ENCODE measurements at places on chromosomes 7 and 10.
A peak's percentile ranks its signal among the peaks of the same experiment; 100 is the strongest.

DNA sequence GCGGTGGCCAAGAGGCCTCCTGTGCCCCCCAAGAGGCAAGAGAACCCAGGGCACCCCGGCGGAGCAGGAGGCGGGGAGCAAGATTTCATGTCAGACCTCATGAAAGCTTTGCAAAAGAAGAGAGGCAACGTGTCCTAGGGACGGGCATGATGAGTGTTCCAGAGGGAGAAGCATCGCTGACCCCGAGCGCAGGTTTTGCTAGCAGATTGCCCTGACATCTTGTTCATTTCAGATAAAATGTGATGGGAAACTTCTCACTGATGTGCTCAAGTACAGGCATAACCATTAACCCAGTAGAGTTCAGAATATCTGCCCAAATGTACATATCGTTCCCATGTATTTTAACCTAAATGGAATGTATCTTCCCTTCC is 129.2 kb downstream of the APBB1IP start:
- DNase-seq, result no peak

GRCh38 chr7:10560497-10560896 is 413.2 kb upstream of the PHF14 start:
- no peak for DNase-seq

- peak; percentile 77 for DNase-seq
Measured at GRCh38 chr7:127392182-127392565, 334 bp downstream of the ZNF800 start.

- no peak for DNase-seq
Measured at GRCh38 chr7:22201186-22201880, 155.6 kb downstream of the RAPGEF5 start.

GRCh38 chr10:93039721-93040120 is 20.9 kb upstream of the CYP26C1 start:
- DNase-seq, result no peak

- DNase-seq, result no peak
Measured at GRCh38 chr10:51170518-51171245, 96.4 kb downstream of the PRKG1 start.

DNA sequence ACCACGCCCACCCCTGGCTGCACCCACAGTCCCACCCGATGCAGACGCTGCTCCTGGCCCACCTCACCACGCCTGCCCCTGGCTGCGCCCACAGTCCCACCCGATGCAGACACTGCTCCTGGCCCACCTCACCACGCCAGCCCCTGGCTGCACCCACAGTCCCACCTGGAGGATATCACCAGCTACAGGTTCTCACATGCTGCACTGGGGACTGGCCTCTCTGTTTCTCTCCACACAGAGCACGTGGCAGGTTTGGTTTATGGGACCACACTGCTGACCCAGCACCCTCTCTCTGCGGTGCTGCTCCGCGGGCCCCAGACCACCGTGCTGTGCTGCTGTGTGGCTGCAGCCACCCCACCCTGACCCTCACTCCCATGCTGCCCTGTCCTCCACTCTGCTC is 120.9 kb downstream of the VIPR2 start:
- DNase-seq, result no peak

- peak; percentile 44 for DNase-seq
Measured at GRCh38 chr7:1920266-1920681, 250.2 kb downstream of the ELFN1 start.

All from stimulated activated CD4-positive, alpha-beta T cell treated with anti-CD3 and anti-CD28 coated beads, Interleukin-1b, Interleukin-23, amount 100 ng/mL, for 48 hours (primary cell).